ENCODE measurements at places on chromosomes 13 and 19.

GRCh38 chr13:35787937-35788336, 311.4 kb upstream of the MAB21L1 start:
- H3K36me3 ChIP-seq = no peaks in the 10 kb centered on the region
- DNase-seq = peak; percentile 25
- H3K4me1 ChIP-seq = peaks cover 63% of the 10 kb centered on the region
- no peak overlapping the region for H3K27ac ChIP-seq
- H3K27me3 ChIP-seq = no peaks in the 10 kb centered on the region

DNA sequence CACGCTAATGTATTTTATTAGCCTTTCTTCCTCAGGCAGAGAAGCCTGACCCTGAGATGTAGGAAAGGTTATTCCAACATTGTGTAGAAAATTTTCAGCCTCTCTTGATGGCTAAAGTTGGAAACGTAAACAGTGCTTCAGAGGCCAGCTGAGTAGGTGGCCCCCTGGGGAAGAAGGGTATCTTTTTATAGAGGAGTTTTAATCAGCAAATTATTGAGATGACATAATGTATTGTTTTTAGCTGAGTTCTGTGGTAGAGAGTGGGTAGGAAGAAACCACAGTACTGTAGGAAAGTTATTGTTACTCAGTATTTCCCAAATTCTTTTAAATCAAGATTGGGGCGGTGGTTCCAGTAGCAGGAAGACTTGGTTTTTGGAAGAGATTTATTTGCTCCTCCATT, 268.8 kb downstream of the DLEU7 start:
- H3K4me3 ChIP-seq = no peak overlapping the region
- no peak for DNase-seq
- no peaks in the 10 kb centered on the region for H3K36me3 ChIP-seq
- H3K4me1 ChIP-seq = no peaks in the 10 kb centered on the region
- H3K27ac ChIP-seq = no peak overlapping the region

- no peak overlapping the region for H3K4me3 ChIP-seq
- DNase-seq = no peak
- no peak overlapping the region for H3K27ac ChIP-seq
- no peaks in the 10 kb centered on the region for H3K36me3 ChIP-seq
- peaks cover 5% of the 10 kb centered on the region for H3K4me1 ChIP-seq
Observed at GRCh38 chr13:93326234-93326811, 99.7 kb downstream of the GPC6 start.

DNA sequence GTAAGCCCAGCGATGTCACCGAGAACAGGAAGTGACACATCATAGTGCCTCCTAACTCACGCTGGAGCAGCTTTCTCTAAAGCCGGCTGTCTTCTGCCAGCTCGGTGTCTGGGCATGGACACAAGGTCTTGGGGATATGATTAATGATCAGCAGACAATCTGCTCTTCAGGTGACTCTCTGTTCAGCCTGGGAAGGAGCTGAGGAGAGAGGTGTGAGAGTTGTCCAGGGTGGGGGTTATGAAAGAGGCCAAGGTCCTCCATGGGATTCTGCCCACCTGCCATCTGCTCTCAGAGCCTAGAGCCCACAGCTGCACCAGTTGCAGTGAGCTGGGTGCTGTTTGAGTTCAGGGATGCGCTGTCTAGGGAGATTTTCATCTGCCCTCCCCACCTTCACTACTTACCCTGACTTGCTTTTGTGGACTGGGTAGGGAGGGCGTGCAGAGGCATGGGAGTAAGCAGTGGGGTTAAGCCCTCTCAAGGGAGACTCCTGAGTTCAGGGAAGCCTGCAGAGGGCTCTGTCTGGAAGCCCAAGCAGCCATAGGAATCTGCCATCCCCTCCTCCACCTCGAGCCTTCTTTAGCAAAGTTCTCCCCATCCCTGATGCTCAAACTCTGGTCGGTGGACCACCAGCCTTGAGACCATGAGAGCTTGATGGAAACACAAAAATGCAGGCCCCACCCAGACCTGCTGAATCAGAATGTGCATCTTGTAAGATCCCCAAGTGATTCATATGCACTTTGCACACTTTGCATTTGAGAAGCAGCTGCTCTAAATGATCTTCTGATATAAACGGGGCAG, 539.7 kb downstream of the RFC3 start:
- H3K27ac ChIP-seq = no peak overlapping the region
- DNase-seq = peak; percentile 3
- no peaks in the 10 kb centered on the region for H3K36me3 ChIP-seq
- no peaks in the 10 kb centered on the region for H3K27me3 ChIP-seq
- H3K4me1 ChIP-seq = no peaks in the 10 kb centered on the region

DNA sequence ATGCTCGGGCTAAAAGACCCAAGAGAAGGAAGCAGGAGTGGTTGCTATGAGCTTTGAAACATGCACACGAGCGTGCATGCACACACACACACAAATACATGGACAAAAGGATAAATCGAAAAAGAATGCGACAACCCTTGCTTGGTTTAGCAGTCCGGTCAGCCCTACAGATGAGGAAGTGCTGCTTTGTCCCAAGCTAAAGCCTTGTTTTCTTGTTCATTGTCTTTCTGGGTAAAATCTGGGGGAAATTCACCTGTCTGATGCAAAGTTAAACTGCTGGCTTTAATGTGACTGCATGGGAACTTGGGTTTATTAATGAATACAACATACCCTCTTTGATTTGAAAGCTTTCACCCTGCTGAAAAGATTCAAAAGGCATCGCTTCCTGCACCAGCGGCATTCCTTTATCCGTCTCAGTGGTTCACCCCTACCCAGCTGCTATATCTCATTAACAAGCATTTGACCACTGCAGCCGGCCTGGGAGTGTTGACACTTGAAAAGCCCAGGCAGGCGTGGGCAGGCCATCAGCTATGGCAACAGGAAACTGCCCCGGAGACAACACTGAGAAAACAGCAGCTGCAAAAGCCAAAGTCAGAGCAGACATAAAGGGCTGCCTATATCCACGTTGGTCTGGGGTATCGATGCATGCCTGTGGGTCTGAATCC, 301.7 kb downstream of the NDFIP2 start:
- H3K27ac ChIP-seq = peak overlapping the region; percentile 50
- H3K4me3 ChIP-seq = peak overlapping the region; percentile 3
- DNase-seq = peak; percentile 93
- H3K27me3 ChIP-seq = peaks cover 44% of the 10 kb centered on the region

- peaks cover 30% of the 10 kb centered on the region for H3K27me3 ChIP-seq
- H3K36me3 ChIP-seq = no peaks in the 10 kb centered on the region
- H3K27ac ChIP-seq = no peak overlapping the region
- peak overlapping the region; percentile 71 for H3K4me3 ChIP-seq
Observed at GRCh38 chr19:29842471-29843179, 30.8 kb downstream of the CCNE1 start.

GRCh38 chr13:44843403-44843802, 145.9 kb downstream of the NUFIP1 start:
- no peak overlapping the region for H3K27ac ChIP-seq
- no peaks in the 10 kb centered on the region for H3K36me3 ChIP-seq
- no peaks in the 10 kb centered on the region for H3K27me3 ChIP-seq
- no peak overlapping the region for H3K4me3 ChIP-seq
- no peaks in the 10 kb centered on the region for H3K4me1 ChIP-seq

DNA sequence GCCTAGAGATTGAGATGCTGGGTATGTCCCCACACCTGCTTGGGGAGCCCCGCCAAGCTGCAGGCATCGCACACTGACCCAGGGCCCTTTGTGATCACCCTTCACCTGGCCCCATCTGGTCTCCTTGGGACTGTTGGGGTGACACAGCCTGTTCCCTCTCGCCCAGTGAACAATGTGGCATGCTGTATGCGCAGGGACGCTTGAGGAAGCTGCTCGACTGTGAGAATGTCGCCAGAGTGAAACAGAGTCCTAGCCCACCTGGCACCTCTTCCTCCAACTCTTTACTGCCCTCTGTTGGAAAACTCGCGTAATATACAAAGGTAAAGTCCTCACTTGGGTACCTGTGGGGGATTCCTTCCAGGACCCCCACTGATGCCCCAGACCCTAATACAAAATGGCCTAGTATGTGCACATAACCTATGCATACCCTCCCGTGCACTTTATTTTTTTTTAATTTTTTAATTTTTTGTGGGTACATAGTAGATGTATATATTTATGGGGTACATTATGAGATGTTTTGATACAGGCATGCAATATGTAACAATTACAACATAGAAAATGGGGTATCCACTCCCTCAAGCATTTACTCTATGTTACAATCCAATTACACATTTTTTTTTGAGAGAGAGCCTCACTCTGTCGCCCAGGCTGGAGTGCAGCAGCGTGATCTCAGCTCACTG, 9.0 kb downstream of the BLOC1S3 start:
- no peaks in the 10 kb centered on the region for H3K36me3 ChIP-seq
- no peak overlapping the region for H3K4me3 ChIP-seq
- no peaks in the 10 kb centered on the region for H3K27me3 ChIP-seq
- H3K4me1 ChIP-seq = no peaks in the 10 kb centered on the region
- DNase-seq = peak; percentile 77

DNA sequence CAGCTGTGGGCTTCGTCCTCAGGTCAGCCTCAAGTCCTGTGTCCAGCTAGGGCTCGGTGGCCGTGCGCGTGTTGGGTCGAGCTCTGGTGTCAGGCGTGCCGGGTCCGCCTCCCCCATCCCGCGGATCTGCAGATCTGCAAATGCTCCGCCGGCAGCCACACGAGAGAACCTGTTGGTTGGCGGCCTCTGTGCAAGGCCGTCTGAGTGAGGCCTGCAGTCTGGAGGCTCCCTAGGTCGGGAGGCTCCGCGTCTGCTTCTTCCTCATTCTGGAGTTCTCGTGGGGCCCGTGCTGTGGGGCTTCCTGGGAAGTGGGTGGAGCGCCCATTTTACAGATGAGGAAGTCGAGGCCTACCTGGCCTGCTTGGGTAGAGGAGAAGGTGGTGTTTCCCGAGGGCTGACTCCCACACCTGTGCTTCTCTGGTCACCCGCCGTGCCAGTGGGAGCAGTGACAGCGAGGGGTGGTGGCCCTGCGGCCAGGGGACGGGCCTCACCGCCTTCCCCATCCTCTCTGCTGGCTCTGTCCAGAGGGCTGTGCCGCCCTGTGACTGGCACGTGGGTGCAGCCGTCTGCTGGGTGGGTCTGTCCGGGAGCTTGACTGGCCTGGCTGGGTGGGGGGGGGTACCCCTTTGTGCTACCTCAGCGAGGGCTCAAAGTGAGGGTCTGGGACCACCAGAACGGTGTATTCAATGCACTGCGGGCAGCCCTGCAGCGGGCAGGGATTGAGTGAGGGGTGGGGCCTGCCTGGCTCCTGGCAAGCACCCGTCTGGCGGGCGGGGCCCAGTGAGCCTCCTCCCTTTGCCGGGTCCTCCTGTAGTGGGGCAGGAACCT, 3.3 kb downstream of the CSNK1G2 start:
- no peaks in the 10 kb centered on the region for H3K36me3 ChIP-seq
- DNase-seq = no peak
- H3K4me1 ChIP-seq = peaks cover 17% of the 10 kb centered on the region

DNA sequence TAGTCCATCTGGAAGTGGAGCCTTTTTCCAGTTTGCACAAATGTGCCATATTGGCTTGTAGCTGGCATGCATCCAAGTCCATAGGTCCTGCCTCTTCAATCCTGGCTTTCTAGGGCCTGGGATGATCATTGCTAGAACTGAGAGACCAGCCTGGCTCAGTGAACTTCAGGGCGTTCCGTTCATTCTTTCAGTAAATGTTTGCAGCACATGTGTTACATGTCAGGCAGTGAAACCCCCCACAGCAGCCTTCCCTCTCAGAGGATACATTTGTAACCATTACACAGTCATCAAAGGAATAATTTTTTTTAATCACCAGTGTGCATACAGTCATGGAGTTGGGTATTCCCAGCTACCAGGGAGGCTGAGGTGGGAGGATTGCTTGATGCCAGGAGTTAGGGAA, 9.7 kb downstream of the FUT2 start:
- H3K27ac ChIP-seq = no peak overlapping the region
- no peaks in the 10 kb centered on the region for H3K4me1 ChIP-seq
- no peaks in the 10 kb centered on the region for H3K36me3 ChIP-seq
- no peaks in the 10 kb centered on the region for H3K27me3 ChIP-seq
- no peak for DNase-seq

DNA sequence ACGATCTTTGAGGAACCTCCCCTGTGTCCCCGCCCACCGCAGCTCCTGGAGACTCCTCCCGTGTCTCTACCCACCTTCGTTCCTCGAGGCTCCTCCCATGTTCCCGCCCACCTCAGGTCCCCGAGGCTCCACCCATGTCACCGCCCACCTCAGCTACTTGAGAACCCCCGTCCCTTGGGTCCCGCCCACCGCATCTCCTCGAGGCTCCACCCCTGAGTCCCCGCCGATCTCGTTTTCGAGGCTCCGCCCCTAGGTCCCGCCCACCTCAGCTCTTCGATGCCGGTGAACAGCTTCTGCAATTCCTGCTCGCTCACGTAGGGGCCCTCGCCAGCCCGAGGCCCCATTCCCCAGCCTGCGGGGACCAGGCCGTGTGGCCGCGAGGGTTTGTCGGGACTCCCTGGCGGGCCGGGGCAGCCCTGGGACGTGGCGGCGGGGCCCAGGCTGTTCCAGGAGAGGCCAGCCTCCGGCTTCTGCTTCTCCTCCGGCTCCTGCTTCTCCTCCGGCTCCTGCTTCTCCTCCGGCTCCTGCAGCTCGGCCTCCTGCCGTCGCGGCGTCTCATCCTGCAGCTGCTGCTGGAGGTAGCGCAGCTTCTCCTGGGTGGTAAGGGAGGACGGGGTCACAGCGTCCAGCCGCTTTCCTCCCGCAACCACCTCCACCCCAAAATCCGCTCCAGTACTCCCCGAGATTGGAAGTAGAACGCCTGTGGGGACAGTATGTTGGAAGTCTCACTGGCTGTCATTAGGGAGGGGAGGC, 16.7 kb downstream of the TSKS start:
- peak; percentile 61 for DNase-seq
- H3K36me3 ChIP-seq = no peaks in the 10 kb centered on the region
- H3K4me3 ChIP-seq = no peak overlapping the region
- H3K27me3 ChIP-seq = no peaks in the 10 kb centered on the region

GRCh38 chr19:54390942-54391577, 24.2 kb upstream of the TTYH1 start:
- no peak overlapping the region for H3K4me3 ChIP-seq
- peaks cover 6% of the 10 kb centered on the region for H3K4me1 ChIP-seq
- no peak overlapping the region for H3K27ac ChIP-seq

GRCh38 chr19:44912854-44913253, 1.6 kb upstream of the APOC1 start:
- no peak overlapping the region for H3K27ac ChIP-seq
- no peak for DNase-seq
- H3K4me1 ChIP-seq = peaks cover 9% of the 10 kb centered on the region
- H3K4me3 ChIP-seq = no peak overlapping the region
